ENCODE measurements at places on chromosomes 4 and X. TPM values are rescaled to one million over a fixed set of nuclear protein-coding genes. Genes with fewer than 3 reads are reported as not detected.

GRCh38 chrX:132114607-132115006, 13.2 kb downstream of the FRMD7 start:
- DNase-seq = no peak

- no peak for DNase-seq
Measured at GRCh38 chrX:1903236-1903935, 288.5 kb downstream of the ASMT start.

- no peak for DNase-seq
Measured at GRCh38 chrX:133045986-133046385, 50.9 kb downstream of the USP26 start.

GRCh38 chr4:41933997-41934503, 1.2 kb upstream of the TMEM33 start:
- DNase-seq = no peak

Gene TRIML2
- total RNA-seq = not detected

- DNase-seq = no peak
Measured at GRCh38 chrX:109345856-109346255, 136.0 kb downstream of the GUCY2F start.

DNA sequence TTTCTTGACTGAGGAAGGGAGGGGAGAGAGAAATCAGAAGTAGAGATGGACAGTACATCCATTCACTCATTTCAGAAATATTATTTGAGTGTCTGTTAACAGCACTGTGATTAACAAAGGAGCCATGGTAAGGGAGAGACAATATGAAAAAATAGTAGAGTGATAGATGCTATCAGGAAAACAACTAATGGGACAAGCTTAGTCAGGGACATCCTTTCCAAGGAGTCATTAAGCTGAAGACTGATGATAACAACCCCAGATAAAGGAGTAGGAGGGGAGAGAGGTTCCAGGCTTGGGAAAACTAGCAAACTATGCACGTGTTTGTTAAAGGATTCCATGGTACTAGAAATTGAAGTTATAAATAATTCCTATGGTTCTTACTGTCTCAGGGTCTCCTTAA, 122.2 kb downstream of the CBR4 start:
- DNase-seq = no peak

Gene PSAPL1
- not detected for total RNA-seq

DNA sequence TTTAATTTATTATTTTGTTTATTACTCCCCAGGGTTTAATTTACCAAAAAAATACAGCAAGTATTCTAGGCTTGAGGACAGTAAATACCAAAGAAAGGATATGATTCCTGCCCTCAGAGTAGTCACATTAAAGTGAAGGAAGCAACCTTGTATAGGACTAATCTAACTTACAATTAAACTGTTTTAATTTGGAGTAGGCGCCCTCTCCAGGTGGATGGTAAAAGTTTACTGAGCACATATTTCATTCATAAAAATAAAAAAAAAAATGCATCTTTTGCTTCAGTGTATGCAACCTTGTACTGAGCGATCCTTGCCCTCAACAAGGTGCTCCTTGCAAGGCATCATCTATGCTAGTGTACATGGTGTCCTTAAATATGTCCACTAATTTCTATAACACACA, 72.0 kb upstream of the MAGEB16 start:
- DNase-seq = no peak

DNA sequence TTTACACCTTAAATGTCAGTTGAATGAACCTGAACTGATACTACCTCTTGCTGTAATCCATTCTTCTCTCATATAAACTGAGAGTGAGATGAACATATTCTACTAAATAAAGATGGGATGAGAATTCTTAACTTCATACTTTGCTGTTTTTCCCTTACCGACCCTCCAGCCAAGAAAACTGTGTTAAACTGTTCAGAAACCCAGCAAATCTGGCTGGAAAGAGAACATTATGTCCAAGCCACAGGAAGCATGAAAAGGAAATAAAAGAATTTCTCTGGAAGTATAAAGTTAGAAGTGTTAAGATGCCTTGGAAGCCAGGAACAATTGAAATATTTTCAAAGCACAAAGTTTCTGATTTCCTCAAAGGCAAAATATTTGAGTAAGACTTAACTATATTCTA, 22.9 kb downstream of the NPY1R start:
- DNase-seq = no peak

- no peak for DNase-seq
Measured at GRCh38 chr4:78534286-78534955, 17.1 kb upstream of the ANXA3 start.

DNA sequence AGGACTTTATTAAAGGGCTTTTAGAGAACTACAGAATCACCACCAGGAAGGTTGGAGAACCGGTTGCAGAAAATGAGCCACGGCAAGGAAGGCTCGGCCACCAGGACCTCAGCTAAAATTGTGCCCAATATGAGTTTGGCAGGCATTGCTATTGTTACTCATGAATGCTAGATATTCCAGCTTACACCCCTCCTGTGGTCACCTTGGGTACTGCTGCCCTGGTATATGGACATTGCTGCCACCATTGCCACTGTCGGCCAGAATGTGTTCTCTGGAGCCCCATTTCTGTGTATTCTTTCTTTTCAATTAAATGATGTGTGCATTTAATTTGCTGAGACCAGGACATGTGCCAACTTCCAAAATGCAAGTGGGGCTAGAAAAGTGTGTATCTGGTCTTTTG, 626.7 kb upstream of the BOD1L1 start:
- no peak for DNase-seq

GRCh38 chrX:150049647-150050046, 111.4 kb upstream of the EOLA2 start:
- no peak for DNase-seq

DNA sequence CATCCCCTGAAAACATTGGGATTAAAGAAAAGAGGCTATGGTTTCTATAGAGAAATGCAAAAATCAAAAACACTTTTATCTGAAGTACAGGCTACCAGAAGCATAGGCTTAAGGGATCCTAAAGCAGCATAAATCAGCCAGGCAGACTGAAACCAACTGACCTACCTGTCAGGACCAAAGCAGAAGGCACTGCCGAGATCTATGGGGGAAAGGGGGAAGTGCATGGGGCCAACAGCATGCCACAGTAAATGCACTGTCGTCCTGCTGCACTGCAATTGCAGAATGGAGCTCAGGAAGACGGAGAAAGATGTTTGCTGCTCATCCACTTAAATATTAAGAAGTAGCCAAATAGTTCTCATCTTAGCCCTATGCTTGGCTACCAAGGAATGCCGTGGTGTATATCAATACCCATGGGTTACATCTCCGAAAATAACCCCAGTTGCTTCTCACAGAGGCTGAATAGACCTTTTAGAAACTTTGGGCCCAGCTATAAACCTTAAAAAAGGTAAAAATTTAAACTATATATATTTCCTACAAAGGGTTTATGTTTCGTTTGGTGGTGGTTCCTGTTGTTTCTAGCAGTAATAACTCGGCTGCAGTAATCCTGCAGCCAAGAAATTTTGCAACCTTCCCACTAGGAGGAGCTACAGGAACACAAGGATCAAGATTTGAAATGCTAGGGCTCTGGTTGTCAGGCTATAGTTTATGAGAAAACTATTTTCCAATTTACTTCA, 312.2 kb upstream of the DIAPH2 start:
- DNase-seq = no peak

DNA sequence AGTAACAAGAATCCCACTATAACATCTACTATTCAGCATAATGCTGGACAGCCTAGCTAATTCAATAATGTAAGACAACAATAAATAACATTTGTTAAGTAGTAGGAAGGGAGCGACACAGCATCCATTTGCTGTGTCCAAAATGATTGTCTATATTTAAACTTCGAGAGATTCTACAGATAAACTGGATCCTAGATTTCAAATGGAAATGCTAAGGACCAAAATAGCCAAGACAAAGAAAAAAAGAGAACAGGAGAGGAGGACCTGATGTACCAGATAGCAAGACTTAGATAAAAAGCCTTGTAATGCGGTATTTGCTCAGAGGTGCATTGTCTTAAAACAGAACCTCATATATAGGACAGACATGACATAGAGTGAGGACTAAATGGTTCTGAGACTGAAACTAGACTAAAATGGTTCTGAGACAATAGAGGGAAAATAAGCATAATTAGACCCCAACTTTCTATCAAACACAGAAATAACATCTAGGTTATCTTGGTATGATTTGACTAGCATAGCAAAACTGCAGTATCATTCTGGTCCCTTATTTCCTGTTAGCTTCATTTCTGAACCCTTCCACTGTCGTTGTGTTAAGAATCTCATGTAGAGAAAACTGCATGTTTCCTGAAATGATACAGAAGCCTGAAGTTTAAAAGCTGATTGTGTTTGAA, 3.8 kb downstream of the HPGDS start:
- DNase-seq = no peak

GRCh38 chrX:134865682-134866255, 125.0 kb upstream of the SMIM10 start:
- no peak for DNase-seq

DNA sequence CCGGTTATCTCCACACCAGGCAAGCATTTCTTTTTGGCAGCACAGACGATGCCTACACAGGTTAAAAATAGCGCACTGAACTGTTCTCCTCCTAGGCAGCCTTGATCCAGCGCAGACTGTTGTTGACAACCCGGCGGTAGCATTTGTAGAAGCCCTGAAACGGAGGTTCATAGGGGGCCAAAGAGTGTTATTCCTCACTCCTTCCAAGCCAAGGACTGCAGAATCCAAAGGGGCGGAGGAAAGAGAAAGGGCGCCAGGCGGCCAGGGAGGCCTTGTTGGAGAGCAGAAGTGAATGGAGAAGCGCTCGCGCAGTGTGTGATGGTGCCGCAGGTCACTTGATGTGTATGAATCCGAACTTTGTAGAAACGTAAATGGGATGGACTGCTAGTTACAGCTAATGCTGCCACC, 82.7 kb downstream of the TENM3 start:
- DNase-seq = no peak

GRCh38 chr4:71188156-71188640, 150.6 kb upstream of the SLC4A4 start:
- DNase-seq = no peak

Gene OTUD6A
- not detected for total RNA-seq

DNA sequence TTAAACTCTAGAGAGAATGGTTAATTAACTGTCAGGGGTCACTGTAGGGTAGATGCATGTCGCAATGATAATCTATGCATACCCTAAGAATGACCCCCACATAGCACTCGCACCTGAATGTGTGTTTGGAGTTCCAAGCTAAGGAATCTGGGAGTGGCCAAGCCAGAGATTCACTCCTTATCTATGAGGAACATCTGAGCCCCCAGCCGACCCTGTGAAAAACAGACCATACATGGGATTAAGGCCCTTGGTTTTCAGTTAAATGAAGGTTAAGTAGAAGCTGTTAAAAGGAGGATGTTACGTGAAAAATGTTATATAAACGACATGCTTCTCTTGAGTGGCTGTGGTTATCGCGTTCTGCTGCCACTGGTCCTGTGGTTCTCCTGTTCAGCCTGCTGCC, 147.2 kb downstream of the RELL1 start:
- no peak for DNase-seq

Gene EVC2
- total RNA-seq = 2.4 TPM

DNA sequence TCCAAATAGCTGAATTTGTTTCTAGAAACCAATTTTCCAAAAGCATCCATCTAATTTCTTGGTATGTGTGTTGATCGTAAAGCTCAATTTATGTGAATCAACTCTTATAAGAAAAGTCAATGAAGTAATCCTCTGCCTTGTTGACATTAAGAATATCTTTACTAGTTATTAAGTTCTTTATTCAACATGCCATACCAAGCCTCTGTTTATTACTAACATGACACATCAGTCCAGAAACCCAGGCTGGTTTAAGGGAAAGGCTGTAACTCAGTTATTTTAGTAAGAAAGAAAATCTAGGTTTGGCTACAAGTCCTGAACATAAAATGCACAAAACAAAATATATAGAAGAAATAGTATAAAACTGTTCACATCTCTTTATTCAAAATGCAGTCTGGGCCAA, 48.0 kb downstream of the KLHL34 start:
- no peak for DNase-seq

Gene TLL1
- 0.17 TPM for total RNA-seq

DNA sequence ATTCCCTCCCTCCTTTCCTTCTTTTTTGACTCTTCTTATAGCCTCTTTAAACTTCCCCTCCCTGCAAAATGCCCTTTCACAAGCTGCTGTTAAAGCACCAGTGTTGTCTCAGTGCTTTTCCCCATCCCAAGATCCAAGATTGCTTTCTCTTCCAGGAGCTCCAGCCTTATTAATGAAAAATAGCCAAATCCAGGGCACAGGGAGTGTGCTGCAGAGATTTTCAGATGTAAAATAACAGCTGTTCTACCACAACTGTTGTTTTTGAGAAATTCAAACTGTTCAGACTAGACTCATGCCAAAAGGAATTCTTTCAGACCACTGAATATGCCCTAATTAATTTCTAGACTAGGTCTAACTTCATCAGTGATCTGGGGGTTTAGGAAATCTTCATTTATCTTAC, 47.0 kb upstream of the GPC3 start:
- no peak for DNase-seq

DNA sequence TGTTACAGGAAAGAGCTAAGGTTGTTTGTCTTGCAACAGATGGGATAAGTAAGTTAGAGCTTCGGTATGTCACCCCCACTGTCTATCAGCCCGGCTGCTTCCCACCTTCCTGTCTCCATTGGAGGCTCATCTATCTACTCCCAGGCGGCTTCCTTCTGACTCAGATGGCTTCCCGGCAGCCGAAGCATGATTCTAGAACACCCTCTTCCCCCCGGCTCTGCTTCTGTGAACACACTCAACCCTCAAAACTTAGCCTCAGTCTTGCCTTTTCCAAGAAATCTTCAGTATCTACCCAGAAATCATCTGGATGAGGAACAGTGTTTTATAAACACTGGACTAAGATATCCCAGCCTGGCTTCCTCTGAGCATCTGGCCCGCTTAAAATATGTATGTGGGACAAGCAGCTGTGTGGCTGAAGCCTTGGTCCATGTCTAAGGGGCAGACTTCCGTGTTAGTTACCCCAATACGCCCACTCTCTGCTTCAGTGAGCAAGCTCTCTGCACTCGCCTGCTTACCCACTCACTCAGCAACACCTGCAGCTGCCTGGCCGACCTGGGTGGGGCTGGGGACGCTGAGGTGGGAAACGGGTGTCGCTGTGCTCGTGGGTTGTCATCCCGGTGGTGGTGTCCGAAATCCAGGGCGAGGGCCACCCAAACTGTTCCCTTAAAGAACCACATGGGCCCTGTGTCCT, 12.0 kb upstream of the SLC2A9 start:
- DNase-seq = no peak

Gene GAB1
- total RNA-seq = 33.1 TPM

Gene SYTL5
- 0.15 TPM for total RNA-seq

GRCh38 chr4:167893531-167893930, 198.8 kb upstream of the ANXA10 start:
- DNase-seq = no peak

Gene RAB9B
- total RNA-seq = 0.92 TPM

DNA sequence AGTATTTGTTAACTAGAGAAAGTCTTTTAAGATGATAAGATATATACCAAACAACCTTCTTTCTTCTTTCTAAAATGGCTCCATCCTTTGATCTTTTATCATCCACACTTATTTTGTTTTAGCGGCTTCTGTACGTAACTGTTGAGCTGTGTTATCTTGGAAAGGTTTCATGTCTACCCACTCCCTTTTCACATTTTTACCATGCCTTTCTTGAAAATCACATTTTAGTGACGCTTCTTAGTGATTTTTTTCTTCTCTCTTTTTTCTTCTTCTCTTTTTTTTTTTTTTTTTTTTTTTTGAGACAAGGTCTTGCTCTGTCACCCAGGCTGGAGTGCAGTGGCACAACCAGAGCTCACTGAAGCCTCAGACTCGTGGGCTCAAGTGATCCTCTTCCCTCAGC, 135.1 kb downstream of the CHIC2 start:
- no peak for DNase-seq

Data from spleen (tissue), 13 donors.